GM12892 (cell line): ENCODE measurements at places on chromosomes 1 and 21.

- DNase-seq = no peak
Measured at GRCh38 chr1:6181347-6181770, 1.2 kb upstream of the CHD5 start.

DNA sequence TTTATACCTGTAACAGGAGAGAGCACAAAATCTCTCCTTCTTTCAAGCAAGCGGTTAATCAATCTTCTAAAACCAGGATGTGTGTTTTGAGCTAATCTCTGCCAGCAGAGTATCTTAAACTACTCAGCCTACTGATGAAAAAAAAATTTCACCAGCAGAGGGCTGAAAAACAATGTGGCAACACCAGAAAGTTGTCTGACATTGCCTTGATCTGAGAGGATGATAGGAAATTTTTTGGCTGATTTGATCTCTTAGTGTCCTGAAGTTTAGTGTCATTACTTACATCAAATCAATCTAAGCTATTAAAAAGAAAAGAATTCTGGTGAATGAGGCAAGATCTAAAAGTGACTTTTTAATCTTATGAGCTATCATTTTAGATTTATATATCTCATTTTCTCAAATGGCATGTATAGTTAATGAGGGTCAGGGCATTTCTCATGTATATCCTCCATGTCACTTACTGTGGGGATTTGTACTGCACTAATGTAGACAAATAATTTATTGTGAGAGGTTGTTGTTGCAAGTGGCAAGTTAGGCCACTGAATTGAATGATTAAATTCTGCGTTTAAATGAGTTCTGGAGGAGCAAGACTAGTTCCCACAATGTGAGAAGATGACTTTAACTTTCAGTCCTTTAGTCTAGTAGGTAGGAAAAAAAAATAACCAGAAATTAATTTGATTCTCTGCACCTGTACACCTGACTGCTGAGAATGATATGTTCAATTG lies 10.9 kb downstream of the ADAMTS1 start:
- DNase-seq = no peak

DNA sequence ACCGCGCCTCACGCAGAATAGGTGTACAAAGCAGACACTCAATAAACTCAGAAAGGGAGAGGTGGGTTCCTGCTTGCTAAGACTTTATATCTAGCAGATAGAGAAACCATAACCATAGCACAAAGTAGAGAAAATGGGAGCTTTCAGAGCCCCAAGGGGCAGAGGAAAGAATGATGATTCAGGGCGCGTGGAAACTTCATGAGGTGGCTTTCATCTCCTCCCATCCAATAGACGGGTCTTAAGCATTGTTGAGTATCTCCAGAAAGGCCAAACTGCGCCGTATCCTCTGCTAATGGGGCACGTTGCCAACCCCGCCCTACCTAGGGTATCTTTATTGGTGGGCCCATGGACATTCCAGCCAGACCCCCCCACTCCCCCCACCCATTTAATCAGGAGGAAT lies 778 bp upstream of the MIXL1 start:
- DNase-seq = no peak

GRCh38 chr1:19310720-19311502 lies 1.0 kb downstream of the AKR7A2 start:
- DNase-seq = no peak

- DNase-seq = no peak
Measured at GRCh38 chr1:155569988-155570592, 7.5 kb upstream of the ASH1L start.

DNA sequence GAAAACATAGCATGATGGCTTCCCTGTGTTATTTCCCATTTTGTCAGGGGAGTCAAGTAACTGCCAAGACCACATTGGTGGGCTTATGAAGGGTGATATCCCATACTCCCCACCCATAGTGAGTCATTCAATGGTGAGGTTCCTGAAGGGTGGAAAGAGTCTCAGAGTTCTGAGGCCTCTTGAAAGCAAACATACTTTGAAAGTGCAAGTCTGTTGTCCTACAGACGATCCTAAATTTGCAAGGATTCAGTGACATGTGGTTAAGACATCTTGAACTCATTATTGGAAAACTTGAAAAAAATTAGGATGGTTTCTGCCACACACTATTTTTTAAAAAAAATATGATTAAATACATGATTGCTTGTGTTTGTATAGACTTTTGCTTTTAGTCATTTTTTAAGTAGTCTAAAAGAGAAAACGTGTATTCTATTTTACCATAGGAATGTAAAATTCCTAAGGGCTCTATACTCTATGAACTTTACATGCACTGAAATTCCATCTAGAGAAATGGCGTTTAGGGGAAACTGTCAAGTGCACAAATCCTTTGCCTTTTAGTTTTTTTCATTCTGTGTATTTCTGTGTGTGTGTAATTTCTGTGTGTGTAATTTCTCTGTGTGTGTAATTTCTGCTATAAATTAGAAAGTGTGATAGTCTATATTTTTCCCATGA lies 225.5 kb upstream of the ADAMTS5 start:
- DNase-seq = no peak

GRCh38 chr1:159030877-159031447 lies 21.3 kb downstream of the IFI16 start:
- DNase-seq = no peak

DNA sequence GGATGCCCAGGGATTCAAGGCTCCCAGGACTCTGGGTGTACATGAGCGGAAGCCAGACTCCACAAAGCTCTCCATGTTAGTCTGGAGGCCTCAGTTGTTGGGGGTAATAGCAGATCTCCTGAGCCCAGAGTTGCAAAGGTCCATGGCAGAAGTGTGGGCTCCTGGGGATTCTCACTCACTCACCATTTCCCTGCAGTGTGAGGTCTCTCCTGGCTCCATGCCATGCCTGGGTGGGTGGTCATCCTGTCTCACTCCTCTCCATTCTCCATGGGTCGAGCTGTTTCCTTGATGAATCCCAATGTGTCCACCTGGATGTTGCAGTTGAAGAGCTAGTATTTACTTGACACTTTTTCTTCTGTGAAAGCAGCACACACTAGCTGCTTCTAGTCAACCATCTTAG lies 156.8 kb upstream of the LRRC7 start:
- DNase-seq = no peak

- no peak for DNase-seq
Measured at GRCh38 chr21:43313939-43314405, 113.0 kb downstream of the SIK1 start.
